ENCODE measurements at places on chromosomes 2 and 18. TPM values are rescaled to one million over a fixed set of nuclear protein-coding genes. Genes with fewer than 3 reads are reported as not detected.

HOXD10 gene
- polyA plus RNA-seq, result 149 TPM

ZNF236 gene
- 10.1 TPM for polyA plus RNA-seq

DPP10 gene
- 10.2 TPM for polyA plus RNA-seq

DNA sequence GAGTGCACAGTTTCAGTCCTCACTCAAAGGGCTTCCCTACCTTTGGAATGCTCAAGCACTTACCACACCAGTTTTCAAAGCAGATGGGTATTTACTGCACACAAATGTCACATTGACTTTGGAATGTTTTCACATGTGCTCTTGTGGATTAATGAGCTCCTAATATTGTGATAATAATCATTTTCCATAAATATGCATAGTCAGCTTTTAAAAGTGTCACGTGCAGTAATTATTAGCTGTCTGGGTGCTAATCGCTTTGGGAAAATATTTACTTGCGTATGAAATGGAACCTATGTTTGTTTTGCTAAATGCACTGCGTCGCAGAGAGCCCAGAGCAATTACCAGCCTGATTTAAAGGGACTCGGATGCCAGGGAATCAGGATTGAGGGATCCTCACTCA lies 229.3 kb downstream of the SMAD2 start:
- no peak for DNase-seq

DNA sequence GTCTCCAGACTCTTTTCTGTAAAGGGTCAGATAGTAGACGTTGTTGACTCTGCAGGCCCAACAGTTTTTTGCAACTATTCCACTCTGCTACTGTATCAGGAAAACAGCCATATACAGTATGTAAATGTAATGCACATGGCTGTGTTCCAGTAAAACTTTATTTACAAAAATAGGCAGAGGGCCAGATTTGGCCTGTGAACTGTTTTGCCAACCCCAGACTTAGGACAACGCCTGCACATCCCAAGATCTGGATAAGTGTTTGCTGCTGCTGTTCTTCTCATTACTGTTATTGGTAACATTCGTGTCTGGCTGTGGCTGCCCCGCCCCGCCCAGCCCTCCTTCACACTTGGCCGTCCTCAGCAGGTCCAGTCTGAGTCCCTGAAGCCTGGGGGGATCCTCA lies 94.6 kb upstream of the MCFD2 start:
- DNase-seq, result no peak

Data from renal pelvis (tissue), 12 donors.